Stimulated activated CD8-positive, alpha-beta memory T cell treated with anti-CD3 and anti-CD28 coated beads, Interleukin-15, amount 100 ng/mL, for 48 hours (primary cell): ENCODE measurements at places on chromosomes 13 and 19.

DNA sequence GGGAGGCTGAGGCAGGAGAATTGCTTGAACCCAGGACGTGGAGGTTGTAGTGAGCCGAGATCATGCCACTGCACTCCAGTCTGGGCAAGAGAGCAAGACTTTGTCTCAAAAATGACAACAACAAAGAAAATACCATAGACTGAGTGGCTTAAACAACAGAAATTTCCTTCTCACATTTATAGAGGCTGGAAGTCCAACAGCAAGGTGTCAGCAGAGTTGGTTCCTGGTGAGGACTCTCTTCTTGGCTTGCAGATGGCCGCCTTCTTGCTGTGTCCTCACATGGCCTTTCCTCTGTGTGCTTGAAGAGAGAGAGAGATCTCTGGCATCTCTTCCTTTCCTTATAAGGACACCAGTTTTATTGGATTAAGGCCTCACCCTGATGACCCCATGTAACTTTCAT, 56.1 kb upstream of the ADGRE5 start:
- no peak for DNase-seq

GRCh38 chr13:83057119-83057518, 825.2 kb downstream of the SLITRK1 start:
- DNase-seq = no peak

DNA sequence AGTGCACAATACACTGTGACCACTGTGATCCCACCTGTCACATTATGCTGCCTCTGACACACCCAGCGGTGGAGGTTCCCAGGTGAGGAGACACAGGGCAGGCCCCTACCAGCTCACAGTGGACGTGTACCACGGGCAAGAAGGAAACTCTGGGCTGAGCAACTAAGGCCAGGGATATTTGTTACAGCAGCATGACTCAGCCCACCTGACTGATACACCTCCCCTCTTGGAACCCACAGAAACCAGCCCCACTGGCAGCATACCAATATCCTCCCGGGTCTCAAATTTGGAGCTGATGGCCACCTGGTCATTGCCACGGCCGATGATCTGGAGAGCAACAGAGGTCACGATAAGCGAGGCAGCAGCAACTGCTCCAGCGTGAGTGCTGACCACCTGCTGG, 14.9 kb downstream of the KLC3 start:
- DNase-seq = no peak

GRCh38 chr13:92136449-92137155, 738.2 kb downstream of the GPC5 start:
- DNase-seq = no peak

GRCh38 chr13:106246666-106247188, 288.7 kb downstream of the EFNB2 start:
- DNase-seq = no peak

GRCh38 chr13:80040981-80041317, 300.0 kb downstream of the SPRY2 start:
- no peak for DNase-seq

- DNase-seq = no peak
Observed at GRCh38 chr19:52391135-52391534, 6.5 kb upstream of the ZNF528 start.

- DNase-seq = no peak
Observed at GRCh38 chr13:110826861-110827672, 87.8 kb downstream of the ANKRD10 start.
